Endodermal cell (in vitro differentiated cells): ENCODE measurements at places on chromosomes 3 and 15.

DNA sequence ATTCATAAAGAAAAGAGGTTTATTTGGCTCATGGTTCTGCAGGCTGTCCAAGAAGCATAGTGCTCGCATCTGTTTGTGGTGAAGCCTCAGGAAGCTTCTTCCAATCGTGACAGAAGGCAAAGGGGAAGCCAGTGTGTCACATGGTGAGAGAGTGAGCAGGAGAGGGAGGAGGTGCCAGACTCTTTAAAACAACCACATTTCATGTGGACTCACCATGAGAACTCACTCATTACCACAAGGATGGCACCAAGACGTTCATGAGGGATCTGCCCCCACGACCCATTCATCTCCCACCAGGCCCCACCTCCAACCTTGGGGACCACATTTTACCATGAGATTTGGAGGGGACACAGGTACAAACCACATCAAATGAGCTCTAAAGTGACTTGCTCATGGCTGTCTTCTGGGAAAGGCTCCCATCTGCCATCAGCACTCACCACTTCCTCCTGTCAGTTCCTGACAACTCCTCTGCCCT lies 327.3 kb upstream of the TLE3 start:
- DNase-seq = no peak

GRCh38 chr15:92949604-92950249 lies 49.6 kb downstream of the CHD2 start:
- no peak for DNase-seq

GRCh38 chr15:76191539-76192244 lies 119.6 kb downstream of the ETFA start:
- DNase-seq = no peak

DNA sequence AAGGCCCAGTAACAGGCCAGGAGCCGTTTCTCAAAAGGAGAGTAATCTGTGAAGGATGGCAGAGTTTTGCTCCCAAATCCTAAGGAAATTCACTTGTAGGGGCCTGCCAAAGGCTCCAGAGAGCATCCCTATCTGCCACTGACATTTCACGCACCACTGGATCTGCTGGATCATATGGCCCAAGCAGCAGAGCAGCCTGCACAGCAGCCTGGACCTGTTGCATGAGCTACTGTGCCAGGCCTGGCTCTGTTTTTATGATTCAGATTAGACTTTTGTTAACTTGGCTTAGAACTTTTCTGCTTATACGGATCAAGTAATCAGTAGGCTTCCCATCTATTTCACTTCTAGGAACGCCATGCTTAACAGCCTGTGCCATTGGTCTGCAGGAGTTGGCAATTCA lies 70.7 kb downstream of the CHRD start:
- DNase-seq = no peak

- peak; percentile 52 for DNase-seq
These were observed 64.4 kb downstream of the PHC3 start for GRCh38 chr3:170117134-170117533.

- no peak for DNase-seq
These were observed 3.8 kb downstream of the RBP2 start for GRCh38 chr3:139472380-139473010.

GRCh38 chr3:135106445-135106844 lies 311.4 kb downstream of the EPHB1 start:
- DNase-seq = peak; percentile 89
